Neuronal stem cell (in vitro differentiated cells): ENCODE measurements at places on chromosomes 5 and 9.

- no peak for DNase-seq
Observed at GRCh38 chr5:156128026-156128425, 198.9 kb upstream of the SGCD start.

DNA sequence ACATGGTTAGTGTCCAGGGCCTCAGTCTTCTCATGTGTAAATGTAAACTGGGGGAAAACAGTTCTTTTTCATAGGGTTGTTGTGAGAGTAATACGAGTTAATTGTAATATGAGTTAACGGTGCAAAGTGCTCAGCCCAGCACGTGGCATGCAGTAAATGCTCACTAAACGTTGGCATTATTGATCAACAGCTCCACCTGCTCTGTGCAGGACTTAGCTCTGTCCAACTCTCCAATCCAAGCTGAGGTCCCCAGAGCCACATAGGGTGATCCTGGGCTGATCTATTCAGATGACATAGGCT is 28.3 kb downstream of the SPOCK1 start:
- DNase-seq = no peak

GRCh38 chr5:93929131-93929530 is 187.7 kb upstream of the POU5F2 start:
- no peak for DNase-seq

DNA sequence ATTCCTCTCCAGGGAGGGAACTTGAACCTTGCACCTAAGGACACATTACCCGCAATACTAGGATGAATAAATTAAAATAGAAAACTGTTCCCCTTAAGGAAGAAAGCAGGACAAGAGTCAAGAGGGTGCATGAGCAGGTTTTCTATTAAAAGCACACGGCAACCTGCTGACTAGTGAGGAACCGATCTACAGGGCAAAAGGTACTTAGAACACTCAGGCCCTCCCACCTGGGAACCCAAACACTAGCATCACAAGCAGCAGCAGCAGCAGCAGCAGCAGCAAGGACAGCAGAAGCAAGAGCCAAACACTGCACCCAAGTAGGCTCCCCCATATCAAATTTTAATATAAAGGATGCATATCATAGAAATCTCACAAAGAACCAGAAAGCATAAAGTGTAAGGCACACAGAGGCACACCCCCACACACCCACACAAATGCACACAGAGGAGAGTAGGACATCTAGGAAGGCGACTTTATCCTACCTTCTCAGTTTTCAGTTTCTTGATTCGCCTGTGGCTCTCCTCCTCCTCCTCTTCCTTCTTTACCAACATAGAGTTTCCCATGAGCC is 2.8 kb downstream of the ZNF608 start:
- no peak for DNase-seq

DNA sequence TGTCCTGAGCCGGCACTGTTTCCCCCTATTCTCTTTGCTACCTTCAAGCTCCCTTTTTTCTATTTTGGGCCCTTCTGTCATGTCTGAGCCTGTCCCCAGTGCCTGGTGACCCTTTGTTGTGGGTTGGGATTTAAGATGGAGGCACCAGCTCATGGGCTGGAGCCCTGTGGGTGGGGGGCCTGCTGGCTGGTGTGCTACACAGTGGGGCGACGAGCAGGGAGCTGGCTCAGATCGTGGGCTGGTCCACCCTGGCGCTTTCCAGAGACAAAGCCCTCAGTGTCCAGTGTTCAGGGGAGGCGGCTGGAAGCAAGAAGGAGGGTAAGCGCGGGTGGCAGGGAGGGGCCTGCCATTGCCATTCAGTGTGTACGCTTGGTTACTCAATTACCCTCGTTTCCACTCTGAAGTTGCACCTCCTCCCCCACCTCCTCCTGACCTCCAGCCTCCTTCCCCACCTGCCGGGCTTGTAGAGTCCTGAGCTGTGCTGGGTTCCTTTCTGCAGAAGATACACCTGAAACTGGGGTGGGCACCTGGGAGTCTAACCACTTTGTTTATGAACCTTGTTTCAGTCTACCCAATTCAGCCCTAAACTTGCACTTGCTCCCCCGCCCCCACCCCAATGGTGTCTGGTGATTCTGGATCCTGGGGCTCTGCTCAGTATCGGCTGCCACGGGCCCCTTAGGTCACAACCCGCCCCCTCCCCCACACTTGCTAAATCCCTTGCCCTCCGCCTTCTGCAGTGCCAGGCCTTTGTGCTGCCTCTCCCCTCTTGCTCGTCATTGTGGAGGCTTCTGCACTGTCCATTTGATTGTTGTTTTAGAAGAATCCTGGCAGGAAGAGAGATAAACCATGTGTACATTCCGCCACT is 49.9 kb downstream of the MVB12B start:
- DNase-seq = peak; percentile 38

DNA sequence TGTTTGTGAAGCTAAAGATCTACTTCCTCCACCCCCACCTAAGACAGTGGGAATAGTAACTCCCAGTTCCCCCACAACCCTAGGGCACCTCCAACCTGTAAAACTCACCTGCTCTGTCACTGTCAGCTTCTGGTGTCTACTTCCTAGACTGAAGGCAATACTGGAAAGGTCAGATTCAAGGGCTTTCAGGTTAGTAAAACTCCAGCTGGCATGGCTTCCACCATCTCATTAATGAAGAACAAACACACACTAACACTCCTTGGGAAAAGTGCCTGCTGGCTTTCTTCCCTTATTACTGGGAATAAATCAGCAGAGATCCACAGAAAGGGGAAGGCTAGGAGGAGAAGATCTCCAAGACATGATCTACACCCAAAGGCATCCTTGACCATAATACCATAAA is 109.9 kb downstream of the TMEM174 start:
- no peak for DNase-seq

GRCh38 chr5:157761690-157762621 is 18.4 kb downstream of the LSM11 start:
- peak; percentile 43 for DNase-seq

DNA sequence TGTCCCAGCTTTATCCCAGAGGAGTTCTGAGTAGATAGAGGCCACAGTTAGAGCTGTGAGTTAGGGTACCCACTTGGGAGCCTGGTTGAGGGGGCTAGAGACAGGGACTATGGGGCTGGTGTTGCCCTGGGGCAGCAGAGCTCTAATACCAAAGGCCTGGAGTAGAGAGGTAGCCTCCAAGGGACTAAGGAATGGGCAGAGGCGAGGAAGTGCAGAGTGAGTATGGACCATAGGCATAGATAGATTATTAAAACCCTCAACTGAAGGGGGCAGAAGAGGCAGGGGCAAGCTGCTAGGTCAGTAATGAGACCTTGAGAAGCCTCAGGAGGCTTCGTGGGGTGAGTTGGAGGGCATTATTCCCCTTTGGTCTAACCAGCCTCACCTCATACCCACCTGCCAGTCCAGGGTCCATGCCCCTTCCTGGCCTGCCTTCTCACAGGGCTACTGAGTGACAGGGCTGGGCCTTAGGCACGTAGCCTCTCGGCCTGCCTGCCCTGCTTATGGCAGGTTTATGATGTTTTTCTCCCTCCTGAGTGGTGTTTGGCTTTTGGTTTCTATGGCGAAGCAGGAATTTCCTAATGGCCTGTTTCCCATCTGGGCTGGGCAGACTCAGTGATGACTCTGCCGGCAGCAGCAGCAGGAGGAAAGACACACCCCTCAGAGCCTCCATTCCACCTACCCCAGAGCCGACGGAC is 8.0 kb downstream of the PDLIM4 start:
- DNase-seq = no peak

GRCh38 chr9:75823151-75823550 is 67.3 kb upstream of the PCSK5 start:
- no peak for DNase-seq

DNA sequence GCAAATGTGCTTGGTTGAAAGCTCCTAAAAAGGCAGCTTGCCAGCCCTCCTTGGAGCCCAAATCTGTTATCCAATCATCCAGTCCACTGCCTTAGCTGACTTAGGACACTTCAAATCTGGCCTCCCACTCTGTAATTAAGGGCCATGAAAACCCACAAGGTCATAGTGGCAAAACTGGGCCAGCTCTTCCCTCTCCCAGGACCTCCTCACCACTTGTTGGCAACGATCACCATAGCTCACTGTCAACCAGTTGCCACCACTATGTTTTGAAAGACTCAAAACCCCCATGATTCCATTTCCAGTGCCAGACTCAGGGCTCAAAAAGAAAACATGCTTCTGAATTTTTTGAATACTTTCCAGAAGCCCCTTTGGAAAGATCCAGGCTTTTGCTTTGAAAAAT is 107.5 kb downstream of the NREP start:
- DNase-seq = no peak

DNA sequence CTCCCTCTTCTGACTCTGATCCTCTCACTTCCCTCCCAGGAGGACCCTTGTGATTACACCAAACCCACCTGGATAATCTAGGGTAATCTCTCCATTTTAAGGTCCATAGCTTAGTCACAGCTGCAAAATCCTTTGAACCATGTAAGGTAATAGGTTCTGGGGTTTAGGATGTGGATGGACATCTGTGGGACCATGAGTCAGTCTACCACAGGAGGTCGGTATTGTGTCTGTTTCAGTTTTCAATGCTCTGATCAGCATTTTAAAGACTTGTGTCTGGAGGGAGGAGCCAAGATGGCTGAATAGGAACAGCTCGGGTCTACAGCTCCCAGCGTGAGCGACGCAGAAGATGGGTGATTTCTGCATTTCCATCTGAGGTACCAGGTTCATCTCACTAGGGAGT is 112.6 kb downstream of the CAVIN4 start:
- no peak for DNase-seq

GRCh38 chr5:31758803-31759425 is 120.0 kb downstream of the PDZD2 start:
- DNase-seq = no peak

- no peak for DNase-seq
Observed at GRCh38 chr9:126986506-126986951, 71.9 kb downstream of the RALGPS1 start.

GRCh38 chr9:98709968-98710965 is 1.5 kb upstream of the GABBR2 start:
- DNase-seq = no peak

- DNase-seq = no peak
Observed at GRCh38 chr5:75275756-75276155, 39.1 kb upstream of the ANKRD31 start.

- DNase-seq = no peak
Observed at GRCh38 chr9:68780380-68780712, 75.3 kb downstream of the PIP5K1B start.

GRCh38 chr9:18658804-18659705 is 185.1 kb downstream of the ADAMTSL1 start:
- no peak for DNase-seq

- DNase-seq = no peak
Observed at GRCh38 chr5:96372726-96373380, 60.2 kb downstream of the PCSK1 start.

DNA sequence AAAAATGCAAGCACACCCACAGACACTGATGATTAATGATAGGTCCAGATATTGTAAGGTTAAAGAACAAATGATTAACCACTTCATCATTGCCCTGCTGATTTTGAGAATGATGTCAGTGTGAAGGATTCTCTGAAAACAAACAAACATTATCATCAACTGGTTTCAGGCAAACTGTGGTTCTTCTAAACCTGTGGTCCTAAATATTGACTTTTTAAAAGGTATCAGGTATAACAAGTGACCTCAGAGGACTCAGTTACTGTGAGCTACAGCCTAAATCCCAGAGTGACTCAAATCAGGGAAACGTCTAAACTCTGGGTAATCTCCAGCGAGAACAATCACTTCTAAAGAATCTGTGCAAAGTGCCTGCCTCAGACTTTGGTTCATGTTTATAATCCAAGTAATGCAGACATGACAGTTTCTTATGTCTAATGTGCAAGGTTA is 172.3 kb upstream of the CDH6 start:
- DNase-seq = no peak

DNA sequence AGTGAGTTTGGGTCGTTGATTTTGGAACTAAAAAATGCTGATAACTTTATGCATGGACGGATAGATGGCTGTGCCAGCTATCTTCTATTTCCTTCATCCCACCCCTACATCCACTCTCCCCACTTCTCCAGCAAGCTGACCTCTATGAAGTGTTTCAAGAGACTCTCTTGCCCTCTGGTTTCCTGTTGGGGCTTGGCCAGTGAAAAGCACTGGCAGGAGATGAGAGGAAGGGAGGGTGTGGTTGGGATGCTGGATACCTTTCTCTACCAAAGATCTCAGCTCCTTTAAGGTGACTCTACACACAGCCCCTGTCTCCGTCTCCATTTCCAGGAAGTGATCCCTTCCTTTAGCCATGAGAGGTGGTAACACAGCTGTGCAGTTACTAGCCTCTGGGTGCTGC is 30.0 kb upstream of the JMY start:
- DNase-seq = no peak

- DNase-seq = no peak
Observed at GRCh38 chr5:173645890-173646574, 29.6 kb upstream of the BOD1 start.

- no peak for DNase-seq
Observed at GRCh38 chr5:95332158-95332557, 47.3 kb upstream of the MCTP1 start.

DNA sequence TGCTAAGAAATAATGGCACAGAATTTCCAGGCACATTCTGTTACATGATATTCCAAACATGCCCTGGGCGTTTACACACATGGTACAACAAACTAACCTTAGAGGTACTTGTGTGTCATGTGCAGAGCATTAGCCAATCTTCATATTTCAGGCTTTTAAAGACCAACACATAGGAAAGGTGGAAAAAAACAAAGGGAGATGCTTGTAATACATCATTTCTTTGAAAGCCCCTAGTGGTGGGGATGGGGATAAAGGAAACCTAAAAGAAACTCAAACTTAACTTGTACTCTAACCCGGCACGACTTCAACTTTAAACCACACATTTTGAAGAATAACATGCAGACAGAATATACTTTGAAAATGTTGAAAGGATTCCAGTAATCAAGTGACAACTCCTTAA is 133.6 kb downstream of the PTPRD start:
- DNase-seq = no peak

DNA sequence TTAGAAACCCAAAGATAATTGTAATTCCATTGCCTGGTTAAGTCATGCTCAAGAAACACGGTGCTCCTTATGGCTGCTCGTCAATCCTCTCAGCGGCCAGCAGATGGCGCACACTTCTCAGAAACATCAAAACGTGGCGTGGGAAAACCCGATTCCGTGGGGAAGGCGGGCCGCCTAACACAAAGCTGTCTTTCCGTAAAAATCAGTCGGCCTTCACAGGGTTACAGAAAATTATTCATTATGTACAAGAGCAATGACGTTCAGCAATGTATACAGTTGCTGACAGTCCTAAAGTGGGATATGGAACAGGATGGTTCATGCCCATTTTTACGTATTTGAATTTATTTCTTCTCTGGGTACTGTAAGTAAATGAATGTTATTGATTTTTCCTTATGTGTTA is 83.5 kb downstream of the PDE4D start:
- peak; percentile 70 for DNase-seq

DNA sequence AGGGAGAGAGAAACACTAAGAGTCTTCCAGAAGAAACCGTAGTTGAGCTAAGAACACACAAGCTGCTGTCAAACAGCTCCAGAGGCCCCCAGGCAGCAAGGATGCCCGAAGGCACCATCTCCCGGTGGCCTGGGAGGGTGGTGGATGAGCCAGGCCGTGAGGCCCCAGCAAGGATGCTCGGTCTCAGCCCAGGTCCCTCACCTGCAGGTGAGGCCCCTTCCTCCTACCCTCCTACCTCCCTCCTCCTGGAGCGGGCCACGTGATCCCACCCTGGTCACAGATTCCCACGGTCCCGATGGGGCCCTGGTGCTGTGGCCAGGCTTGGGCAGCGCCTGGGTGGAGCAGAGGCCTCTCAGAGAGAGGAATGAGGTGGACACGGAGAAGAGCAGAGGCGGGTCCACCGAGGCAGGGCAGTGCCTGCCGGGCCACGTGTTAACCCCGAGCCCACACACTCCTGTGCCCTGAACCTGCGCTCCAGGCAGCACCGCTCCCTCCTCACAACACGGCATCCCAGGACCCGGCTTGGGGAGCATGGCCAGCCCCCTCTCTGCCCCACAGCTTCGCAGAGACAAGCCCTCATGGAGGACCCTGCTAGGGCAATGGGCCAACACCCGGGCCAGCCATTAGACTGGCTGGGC is 95.4 kb upstream of the SARDH start:
- no peak for DNase-seq
